ENCODE measurements at places on chromosomes 3 and 15.

- no peak for DNase-seq
Observed at GRCh38 chr15:35705884-35706585, 160.1 kb upstream of the DPH6 start.

DNA sequence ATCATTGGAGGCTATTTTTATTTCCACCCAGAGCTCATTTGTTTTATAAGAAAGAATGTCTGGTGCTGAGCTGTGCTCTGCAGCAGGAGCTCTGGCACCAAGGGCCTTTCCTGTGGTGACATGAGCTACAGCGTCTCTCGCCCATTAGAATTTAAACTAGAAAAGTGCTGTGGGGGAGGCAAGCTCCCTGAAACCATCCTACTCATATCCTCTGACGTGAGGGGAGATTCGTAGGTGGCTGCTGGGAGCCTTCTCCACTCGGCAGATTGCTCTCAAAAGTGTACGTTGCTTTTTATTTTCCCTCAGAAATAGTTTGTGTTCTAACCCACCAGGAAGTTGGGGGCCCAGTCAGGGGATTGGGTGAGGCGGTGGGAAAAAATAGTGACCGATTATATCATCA is 76.3 kb upstream of the ARHGEF3 start:
- DNase-seq: peak; percentile 37

GRCh38 chr3:180888992-180889560 is 23.4 kb upstream of the FXR1 start:
- no peak for DNase-seq

DNA sequence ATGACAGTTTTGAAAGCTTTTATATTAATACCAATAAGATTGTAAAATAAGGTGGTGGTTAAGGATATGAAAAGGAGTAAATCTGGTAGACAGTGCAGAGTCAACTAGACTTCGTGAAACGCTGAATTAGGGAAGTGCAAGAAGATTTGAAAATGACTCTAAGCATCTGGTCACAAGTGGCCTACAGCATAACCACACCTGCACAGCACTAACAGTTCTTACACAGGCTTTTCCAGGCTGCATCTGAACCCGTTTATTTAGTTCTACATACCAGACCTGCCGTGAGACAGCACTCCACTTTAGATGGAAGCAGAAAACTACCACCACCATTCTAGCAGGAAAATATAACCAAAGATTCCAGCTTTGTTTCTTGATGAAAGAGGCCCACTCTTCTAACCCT is 1.9 kb downstream of the DMXL2 start:
- no peak for DNase-seq

DNA sequence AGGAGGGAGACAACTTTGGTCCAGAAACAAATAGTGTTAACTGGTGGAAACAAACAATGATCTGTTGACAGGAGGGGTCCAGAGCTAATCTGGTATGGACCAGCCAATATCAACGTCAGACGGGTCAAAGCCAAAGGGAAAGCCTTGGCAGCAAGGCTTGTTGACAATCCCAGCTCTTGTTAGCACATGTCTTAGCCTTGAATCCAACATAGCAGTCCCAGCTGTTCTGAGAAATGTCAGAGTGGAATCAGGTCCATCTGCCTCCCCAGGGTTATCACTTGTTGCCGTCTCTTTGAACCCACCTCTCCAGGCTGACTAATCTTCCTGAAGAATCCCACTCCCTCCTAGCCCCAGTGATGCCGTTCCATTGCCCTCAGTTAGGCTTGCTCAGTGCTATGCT is 404.6 kb upstream of the MCTP2 start:
- DNase-seq: no peak

- no peak for DNase-seq
Observed at GRCh38 chr3:48034000-48034516, 17.8 kb upstream of the MAP4 start.

- DNase-seq: no peak
Observed at GRCh38 chr3:61563313-61564271, 2.2 kb downstream of the PTPRG start.

DNA sequence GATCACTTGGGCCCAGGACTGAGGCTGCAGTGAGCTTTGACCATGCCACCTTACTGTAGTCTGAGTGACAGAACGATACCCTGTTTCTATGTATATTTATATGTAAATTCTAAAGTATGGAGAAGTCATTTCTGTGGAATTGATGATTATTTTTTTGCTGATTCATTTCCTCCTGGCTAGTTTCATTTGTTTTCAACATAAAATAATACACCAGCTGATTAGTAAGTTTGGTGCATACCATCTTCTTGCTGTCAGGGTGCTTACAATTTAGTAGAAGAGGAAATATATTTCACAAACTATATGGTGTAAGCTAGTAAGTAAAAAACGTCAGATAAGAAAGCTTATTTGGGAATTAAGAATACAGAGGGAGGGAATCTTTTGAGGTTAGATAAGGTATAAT is 36.0 kb downstream of the SLC25A26 start:
- DNase-seq: no peak

Data from central memory CD4-positive, alpha-beta T cell (primary cell).